NCI-H226 (cell line): ENCODE measurements at places on chromosomes 12 and 14.

- no peak for DNase-seq
These were observed 100.5 kb downstream of the SLC38A4 start for GRCh38 chr12:46725332-46725731.

DNA sequence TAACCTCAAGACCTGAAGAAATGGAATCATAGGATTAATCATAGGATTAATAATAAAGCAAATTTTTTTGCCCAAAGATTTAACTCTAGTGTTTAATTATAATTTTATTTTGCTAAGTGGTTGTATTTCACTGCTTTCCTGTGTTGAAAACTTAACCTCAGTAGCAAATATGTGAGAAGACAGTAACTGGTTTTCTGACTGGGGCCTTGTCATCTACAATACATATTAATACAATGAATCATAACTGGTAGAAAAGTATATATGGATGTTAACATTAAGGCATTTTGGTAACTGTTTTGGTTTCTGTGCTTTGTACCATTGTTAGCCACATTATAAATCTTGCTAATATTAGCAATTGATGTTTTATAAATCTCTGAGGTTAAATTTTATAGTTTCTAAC is 92.2 kb downstream of the ACSS3 start:
- no peak for DNase-seq

GRCh38 chr12:102474438-102475064 is 5.8 kb downstream of the IGF1 start:
- peak; percentile 56 for DNase-seq

DNA sequence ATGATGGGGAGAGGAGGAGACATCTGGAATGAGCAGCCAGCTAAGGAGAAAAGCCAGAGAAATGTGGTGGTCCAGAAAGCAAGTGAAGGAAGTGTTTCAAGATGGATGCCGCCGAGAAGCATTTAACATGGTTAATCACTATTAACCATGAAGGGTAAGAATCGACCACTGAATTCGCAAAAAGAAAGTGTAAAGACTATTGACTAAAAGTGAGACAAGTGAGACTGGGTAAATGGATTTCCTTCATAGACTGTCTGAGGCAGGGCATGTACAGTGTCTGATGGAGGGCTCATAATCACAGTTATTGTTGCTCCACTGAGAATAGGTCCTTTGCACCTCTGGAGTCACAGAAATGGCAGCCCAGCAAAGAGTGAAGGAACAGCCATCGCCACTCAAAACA is 25.3 kb upstream of the CLMN start:
- DNase-seq = no peak

- DNase-seq = no peak
These were observed 221.6 kb downstream of the C12orf75 start for GRCh38 chr12:105552056-105552455.

- no peak for DNase-seq
These were observed 203.7 kb downstream of the ETV6 start for GRCh38 chr12:11853126-11853525.

- DNase-seq = no peak
These were observed 31.5 kb upstream of the FGF6 start for GRCh38 chr12:4477129-4477528.

DNA sequence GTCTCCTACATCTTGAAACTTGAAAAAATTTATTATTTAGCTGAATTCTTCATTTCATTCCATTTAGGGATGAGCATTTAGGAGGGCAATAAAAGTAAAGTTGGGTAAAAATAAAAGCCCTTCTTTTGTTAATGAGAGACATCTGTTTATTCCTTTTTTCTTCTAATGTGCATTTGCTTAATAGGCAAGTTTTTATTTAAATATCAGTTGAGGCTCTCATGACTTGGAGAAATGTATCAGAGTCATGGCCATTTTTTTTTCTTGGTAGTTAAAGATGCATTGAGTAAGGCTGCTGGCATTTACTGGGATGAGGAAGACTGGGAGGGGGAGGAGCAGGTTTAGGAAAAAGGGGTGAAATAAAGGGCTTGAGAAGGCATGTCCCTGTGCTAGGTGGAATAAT is 609.9 kb upstream of the TMEM132C start:
- no peak for DNase-seq

DNA sequence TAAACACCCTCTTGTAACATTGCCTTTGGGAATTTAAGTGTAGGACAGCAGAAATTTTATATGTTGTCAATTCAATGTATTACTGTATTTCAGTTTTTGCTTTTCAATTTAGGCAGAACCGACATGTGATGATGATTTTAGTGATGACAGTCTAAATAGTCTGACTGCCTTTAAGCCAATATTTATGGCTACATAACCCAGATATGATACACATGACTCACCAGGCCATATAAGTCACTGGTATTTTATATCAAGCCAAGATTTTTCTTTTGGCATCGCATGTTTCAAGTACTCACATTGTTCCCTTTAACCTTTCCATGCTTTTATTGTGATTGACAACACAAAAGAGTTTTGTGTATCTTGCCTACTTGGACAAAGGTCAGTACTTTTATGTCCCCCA is 13.6 kb upstream of the PPM1A start:
- DNase-seq = no peak

GRCh38 chr14:51933191-51933590 is 56.2 kb upstream of the RTRAF start:
- no peak for DNase-seq

DNA sequence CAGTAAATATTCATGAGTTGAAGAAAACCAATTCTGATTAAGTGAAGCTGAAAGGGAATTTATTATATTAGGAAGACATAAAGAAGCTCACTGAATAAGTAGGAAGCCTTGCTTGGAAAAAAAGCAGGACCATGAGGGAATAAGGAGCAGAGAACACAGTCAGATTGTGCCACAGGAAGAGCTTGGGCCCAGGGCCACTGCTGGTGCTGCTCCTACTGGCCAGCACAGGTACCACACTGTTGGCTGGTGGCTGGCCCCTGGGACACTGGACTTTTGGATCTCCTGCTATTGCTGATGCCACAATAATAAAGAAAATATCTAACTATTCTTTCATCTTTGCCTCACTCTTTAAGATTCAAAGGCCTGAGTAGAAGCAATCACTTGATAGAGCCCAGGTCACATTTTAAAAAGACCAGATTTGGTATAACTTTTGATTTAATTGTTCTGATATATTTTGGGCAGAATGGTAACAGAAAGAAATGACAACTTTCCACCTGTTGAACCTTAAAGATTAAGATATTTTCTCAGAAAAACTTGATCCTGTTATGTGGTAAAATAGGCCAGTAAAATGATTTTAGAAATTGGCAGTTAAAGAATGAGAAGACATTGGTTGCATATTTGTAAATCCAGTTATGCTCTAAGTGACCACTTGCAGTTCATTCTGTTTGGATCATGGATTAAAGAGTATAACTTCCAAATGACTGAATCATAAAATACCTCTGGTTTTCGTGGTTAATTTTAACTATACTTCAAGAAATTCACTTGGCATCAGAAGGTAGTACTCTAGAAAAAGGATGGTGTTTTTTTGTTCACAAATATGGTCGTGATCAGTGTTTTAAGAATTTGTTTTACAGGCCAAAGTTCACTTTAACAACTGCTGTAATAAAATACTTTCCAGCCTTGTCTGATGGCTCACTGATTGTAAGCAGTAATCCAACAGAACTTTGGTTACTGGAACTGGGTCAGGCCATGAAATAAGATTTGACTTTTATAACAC is 68.3 kb downstream of the DERA start:
- peak; percentile 43 for DNase-seq

DNA sequence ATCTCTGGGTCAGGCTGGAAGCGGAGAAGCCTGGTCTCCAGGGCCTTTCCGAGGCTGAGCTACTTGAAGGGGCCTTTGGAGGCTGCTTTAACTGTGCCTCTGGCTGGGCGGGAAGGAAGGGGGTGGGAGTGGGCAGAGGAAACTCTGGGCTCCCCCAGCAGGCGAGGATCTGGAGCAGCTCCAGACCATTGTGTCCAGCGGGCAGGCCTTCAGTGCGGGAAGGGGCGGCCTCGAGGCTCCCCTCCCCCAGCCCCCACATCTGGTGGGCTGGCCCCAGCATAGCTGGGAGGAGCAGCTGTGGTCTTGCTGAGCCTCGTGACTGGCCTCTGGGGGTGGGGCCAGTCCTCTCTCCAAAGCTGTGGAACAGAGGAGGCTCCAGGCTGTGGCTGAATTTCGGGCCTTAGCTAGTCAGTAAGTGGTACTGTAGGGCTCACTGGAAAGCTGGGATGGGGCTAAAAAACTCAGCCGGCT is 3.4 kb downstream of the TAMALIN start:
- no peak for DNase-seq

- DNase-seq = no peak
These were observed 10.7 kb downstream of the DYRK4 start for GRCh38 chr12:4572680-4573079.

DNA sequence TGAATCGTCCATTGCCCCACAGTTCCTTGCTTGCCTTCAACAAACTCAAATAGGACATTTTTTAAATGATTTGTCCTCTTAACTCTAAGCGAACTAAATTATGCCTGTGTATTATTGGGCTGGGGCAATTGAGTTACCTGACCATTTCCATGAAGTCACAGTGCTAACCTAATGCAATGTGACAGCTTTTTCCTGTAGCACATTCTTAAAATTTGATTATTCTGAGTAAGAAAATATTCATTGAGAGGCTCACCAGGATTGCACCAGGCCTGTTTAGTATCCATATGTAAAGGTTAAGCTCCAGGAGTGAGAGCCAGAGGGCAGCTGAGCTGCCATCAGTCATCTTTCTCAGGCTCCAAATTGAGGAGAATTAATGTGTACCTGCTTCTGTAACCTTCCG is 90.9 kb downstream of the GPR65 start:
- no peak for DNase-seq
